ENCODE measurements at places on chromosomes 5 and 9. TPM values are rescaled to one million over a fixed set of nuclear protein-coding genes. Genes with fewer than 3 reads are reported as not detected.

- no peak for DNase-seq
Measured at GRCh38 chr5:14890846-14891245, 19.3 kb upstream of the ANKH start.

DNA sequence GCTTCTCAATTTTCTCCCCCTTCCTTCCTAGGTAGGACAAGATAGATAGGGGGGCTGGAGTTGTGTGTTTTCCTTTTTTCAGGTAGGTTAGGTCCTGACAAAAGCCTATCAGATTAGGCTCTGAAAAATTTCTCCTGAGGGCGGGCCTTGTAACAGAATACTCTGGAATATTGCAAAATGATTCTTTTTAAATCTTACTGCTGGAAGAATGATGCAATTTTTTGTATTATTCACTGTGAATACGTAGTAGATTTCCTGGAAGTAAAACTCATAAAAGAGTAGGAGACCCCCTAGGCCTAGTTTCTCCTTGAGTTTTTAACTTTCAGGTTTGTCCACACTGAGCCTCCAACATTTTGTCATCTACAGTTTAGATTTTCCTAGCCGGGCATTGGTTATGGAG is 1701.8 kb downstream of the EFNA5 start:
- no peak for DNase-seq

DNA sequence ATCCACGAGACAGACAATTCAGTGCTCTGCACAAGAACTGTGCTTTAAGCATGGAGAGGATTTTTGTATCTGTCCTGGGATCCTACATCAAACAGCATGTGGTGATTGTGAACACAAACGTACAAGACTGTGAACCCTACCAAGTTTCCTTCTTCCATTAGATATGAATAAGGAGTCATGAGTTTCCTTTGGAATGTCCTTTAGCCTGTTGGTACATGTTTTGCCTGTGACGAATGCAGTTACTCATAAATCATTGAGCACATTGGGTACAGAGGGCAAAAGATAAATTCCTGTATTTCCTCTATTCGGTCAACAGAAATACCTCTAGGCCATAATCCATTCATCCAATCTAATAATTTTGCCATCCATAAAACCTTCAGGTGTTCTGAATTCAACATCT is 61.5 kb downstream of the FXN start:
- no peak for DNase-seq

The PHF24 gene
- polyA plus RNA-seq: not detected

The SPINK4 gene
- not detected for polyA plus RNA-seq

The CTSV gene
- 0.58 TPM for polyA plus RNA-seq

DNA sequence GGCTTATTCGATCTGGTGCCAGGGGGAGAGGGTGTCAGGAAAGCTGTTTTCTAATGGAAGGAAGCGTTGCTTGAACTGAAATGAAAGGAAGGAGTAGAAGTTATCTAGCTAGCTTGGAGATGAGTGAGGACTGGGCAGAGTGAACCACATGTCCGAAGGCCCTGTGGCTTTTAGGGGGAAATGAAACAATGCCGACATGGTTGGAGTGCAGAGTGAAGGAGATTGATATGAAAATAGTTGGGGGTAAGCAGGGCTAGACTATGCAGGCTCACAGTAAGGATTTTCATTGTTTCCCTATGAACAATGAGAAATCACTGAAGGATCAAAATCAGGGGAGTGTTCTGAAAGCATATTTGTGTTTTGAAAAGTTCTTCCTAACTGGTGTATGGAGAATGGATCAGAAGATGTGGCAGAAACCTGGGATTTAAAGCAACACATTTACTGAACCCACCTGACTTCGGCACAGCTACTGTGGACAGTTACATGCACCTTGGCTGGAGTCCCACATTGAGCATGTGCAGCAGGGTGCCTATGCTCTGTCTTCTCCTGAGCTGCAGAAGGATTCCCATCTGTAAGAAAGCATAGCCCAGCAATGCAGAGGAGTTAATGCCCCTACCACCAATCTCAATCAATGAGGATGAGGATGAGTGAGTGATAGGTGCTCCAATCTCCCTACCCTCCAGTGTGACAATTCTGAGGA is 144.4 kb upstream of the TBCA start:
- DNase-seq: no peak

The ELAVL2 gene
- polyA plus RNA-seq: 0.05 TPM

DNA sequence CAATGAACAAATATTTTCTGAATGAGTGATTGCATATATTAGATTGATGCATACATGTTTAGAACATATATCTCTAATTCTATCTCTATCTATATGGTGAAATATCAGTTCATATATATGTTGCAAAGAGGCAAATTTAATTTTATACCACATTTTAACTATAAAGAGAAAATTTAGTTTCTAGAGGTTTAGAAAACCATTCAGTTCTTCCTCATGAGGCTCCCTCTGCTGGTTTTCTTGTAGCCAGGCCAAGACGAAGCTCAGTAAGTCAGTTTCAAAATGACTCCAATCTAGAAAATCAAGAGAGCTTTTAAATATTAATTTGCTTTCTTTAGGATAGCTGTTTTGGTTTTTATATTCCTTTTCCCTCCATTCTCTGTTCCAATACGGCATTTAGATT is 312.1 kb downstream of the TMEM232 start:
- DNase-seq: no peak

GRCh38 chr5:140402258-140403074 is 833 bp downstream of the ANKHD1 start:
- no peak for DNase-seq

All from AG04450 (cell line).